Fibroblast of the aortic adventitia (primary cell): ENCODE measurements at places on chromosomes 12 and 14. TPM values are rescaled to one million over a fixed set of nuclear protein-coding genes. Genes with fewer than 3 reads are reported as not detected.

GRCh38 chr14:76391981-76392690 is 16.2 kb downstream of the ESRRB start:
- no peak for DNase-seq

DNA sequence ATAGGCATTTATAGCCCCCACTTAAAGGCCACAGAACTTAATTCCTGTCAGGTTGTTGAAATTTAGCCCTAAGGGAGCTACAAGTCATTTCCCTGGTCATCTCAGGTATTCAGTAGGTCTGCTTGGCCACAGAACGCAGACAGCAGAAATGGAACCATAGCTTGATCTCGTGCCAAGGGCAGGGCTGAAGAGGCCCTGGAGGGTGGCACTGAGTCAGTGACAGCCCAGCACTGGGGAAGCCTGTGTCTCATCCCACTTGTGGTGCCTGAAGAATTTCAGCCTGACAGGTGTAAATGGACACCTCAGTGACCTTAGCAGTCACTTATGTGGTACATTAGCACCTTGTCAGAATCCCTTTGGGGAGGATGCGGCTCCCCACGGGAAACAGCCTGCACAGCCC is 6.6 kb downstream of the PRKAB1 start:
- DNase-seq, result no peak

DNA sequence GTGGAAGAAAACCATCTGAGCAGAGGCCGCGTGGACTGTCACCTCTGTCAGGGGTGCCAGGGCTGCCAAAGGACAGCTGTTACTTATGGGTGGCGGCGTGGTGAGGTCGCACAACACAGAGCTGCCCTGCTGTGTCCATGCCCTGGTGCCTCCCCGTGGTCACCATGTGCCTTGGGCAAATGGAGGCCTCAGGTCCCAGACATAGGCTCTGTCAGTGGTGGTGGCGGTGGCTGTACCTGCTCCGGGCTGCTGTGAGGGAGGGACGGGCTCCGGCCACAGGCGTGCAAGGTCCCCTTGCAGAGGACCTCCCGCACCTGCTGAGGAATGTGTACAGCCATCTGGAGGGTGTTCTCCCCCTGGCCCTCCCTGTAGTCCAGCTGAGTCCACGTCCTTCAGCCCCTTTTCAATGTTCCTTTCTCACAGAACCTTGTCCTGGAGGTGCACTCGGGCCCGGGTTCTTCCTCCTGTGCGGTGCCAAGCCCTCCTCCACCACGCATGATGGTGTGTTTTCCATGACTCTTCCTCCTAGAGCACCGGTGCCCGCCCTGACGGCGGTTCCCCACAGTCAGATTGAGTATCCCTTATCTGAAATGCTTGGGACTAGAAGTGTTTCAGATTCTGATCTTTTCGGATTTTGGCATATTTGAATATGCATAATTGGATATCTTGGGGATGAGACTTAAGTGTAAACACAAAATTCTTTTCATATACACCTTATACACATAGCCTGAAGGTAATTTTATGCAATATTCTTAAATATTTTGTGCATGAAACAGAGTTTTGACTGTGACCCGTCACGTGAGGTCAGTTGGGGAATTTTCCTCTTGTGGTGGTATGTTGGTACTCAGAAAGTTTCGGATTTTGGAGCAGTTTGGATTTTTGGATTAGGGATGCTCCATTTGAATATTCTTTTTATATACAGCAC is 49.8 kb downstream of the TRAF3 start:
- no peak for DNase-seq

DNA sequence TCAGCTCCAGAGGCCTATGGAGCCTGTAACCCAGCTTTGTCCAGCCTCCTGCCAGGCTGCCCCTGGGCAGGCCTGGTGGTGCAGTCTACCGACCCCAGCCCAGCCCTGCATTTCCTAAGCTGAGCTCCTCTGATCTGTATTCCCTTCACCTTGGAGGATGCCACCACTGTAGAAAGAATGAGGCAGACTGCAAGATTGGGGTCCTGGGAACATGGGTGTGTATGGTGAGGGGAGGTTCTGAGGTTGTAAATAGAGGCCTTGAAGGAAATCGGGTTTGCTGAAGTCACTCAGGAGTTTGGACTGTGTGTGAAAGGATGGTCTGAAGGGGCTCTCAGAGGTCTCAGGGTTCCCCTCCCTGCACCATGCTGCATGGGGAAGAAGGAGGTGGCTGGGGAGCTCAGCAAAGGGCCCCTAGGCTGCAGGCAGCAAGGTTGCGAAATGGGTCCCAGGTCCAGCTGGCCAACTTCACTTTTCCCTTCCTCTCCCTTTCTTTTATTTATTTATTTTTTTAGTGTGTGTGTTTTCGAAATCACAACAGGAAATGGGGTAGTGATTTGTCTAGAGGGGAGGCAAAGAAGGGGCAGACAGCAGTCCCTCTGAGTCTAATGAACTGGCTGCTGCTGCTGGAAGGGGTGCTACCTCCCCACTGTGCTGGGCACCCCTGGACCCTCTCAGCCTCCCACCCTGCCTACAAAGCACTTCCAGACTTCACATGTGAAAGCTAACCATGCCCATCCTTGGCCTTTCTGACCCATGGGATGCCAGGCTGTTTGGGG is 1.2 kb upstream of the LRP1-AS start:
- peak; percentile 87 for DNase-seq

- DNase-seq, result no peak
Measured at GRCh38 chr12:116278279-116278626, 760 bp upstream of the MED13L start.

GRCh38 chr12:116538076-116538591 is 21.0 kb upstream of the MAP1LC3B2 start:
- peak; percentile 60 for DNase-seq

DNA sequence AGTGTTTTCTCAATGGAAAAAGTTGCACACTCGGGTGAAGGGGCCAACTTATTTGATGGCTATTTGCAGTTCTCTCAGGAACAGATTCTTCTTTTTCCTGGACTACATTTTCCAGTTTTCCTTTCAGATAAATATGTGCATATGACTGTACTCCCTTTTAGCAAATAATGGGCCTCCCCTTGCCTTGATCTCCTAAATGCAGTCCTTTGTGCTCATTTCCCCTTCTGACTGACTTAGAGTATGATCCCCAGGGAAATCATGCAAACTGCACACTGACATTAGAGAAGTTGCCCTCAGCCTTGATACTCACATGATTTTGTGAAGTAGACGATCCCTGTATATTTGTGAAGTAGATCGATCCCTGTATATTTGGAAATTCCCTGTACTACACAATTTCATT is 492.9 kb upstream of the NOVA1 start:
- DNase-seq, result no peak

GRCh38 chr14:101222362-101223070 is 319.0 kb upstream of the RTL1 start:
- DNase-seq, result no peak

GRCh38 chr14:60643463-60644314 is 5.6 kb downstream of the SIX1 start:
- no peak for DNase-seq

GRCh38 chr12:5691943-5692342 is 253.1 kb downstream of the ANO2 start:
- no peak for DNase-seq

DNA sequence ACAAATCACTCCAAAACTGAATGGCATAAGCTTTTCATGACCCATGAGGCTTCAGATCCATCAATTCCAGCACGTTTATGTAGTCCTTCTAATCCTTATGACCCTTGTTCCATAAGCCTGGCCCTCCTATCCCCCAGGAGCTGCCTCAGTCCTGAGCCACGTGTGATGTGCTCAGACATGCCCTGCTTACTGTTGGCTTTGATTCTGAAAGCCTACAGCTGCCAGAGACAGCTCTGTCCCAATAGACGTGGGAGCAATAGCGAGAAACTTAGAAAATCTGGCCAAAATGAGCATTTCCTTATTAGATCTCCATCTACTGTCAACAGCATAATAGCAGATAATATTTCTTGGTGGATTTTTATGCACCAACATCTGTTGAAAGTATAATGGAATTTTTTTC is 33.2 kb downstream of the DUSP6 start:
- DNase-seq, result peak; percentile 15

- no peak for DNase-seq
Measured at GRCh38 chr14:89641495-89642175, 224.6 kb upstream of the FOXN3 start.

- DNase-seq, result no peak
Measured at GRCh38 chr14:96648506-96649326, 146.5 kb downstream of the PAPOLA start.

GRCh38 chr12:59119676-59120075 is 199.4 kb upstream of the LRIG3 start:
- peak; percentile 40 for DNase-seq

GRCh38 chr14:58280954-58281787 is 17.2 kb upstream of the ARID4A start:
- peak; percentile 92 for DNase-seq

DNA sequence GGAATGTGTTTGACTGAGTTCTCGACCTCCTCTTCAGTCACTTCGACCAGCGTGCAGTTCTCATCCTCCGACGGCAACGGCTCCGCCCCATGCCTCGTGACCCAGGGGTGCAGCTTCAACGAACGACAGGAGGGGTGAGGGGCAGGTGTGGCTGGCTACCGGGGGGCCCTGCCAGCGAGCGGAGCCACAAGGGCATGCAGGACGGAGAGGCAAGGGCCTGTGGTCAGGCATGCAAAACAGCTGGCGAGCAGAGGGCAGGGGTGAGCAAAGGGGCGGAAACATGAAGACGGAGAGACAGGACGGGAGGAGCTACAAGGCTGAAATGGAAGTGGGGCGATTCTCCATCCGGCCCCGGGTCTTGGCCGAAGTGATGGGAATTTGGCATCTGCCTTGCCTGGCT is 38.7 kb downstream of the P2RX4 start:
- DNase-seq, result no peak

Gene DICER1
- 46.6 and 106 TPM in 2 replicates for total RNA-seq

Gene AQP2
- not detected in 2 replicates for total RNA-seq

Gene LMO3
- total RNA-seq, result 3.6 and 12.8 TPM in 2 replicates

Gene DIO2
- total RNA-seq, result 0.74 and 66.0 TPM in 2 replicates

Gene TGFB3
- 9.9 and 15.2 TPM in 2 replicates for total RNA-seq

Gene RNASE7
- total RNA-seq, result not detected in 2 replicates
